ENCODE measurements at places on chromosomes 4 and X.

GRCh38 chrX:39361736-39362135 is 560.5 kb downstream of the MID1IP1 start:
- DNase-seq, result no peak

DNA sequence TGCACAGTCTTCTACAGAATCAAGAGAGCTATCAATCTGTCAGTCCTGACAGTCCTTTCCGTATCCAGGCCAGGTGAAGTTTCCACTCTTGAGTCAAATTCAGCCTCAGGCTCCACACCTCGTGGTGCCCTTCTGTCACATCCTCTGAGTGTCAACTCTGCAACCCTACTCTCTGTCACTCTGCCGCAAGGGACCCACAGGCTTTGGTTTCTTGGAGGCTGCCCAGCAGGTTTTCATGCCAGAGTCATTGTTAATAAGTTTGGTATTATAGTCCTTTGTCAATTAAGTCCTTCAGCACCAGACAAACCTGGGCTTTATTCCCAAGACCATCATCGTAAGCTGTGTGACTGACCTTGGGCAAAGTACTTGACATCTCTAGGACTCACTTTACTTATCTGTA is 83.4 kb upstream of the KLHL13 start:
- no peak for DNase-seq

- DNase-seq, result no peak
These were observed 175.7 kb upstream of the RASGEF1B start for GRCh38 chr4:81647388-81647787.

DNA sequence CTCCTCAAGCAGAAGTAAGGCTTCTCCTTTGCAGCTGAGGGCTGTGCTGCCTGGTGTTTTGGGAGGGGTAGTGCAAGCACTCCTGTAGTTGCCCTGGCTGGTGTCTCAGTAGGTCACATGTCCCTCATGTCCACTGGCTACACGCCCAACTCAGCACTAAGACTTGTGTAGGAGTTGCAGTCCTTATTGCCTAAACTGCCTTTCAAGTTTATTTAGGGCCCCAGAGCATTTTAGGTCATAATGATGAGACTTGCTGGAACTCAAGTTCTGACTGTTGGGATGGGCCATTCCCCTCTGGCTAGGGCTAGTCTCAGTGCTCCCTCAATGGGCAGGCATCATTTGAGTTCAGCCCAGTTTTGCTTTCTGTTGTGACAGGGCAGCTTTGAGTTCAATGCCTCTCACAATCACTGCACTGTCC is 44.1 kb downstream of the PPM1K start:
- peak; percentile 91 for DNase-seq
